Stimulated activated CD8-positive, alpha-beta memory T cell treated with anti-CD3 and anti-CD28 coated beads, Interleukin-12 subunit alpha, Interleukin-12 subunit beta, amount 100 ng/mL, for 4 hours (primary cell): ENCODE measurements at places on chromosomes 6 and 20.

DNA sequence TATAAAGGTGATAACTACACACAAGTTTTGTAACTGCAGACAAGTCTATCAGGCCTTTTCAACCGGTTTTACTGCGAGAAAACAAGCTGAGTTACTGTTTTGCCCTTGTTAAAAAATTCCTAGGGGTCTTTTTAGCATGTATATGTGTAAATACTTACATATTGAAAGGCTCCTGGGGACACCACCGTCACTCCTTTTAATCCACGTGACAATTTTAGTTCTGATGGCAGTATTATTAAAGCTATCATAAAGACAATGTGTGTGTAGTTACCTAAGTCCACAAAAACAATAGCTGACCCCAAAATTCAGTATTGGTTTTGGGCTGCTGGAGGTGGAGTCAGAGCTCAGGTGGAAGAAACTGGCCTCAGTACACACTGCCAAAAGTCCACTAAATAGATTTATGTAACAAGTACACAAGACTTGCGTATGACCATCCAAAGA is 41.3 kb upstream of the HFE start:
- no peak for DNase-seq

DNA sequence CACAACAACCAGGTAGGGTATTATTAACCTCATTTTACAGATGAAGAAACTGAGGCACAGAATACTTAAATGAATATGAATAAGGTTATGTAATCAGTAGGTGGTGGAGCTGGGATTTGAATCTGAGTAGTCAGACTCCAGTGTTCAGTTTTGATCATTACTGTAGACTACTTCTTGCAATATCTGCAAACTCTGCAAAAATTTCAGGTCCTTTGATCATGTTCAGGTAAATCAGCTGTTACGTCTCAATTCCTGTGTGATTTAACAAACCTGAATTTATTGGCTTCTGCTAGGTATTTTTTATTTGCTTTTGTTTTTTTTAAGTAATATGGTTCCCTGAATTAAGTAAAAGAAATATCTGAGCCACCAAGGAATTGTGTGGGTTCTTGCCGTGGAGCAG is 70.7 kb upstream of the NOTCH4 start:
- DNase-seq = no peak

DNA sequence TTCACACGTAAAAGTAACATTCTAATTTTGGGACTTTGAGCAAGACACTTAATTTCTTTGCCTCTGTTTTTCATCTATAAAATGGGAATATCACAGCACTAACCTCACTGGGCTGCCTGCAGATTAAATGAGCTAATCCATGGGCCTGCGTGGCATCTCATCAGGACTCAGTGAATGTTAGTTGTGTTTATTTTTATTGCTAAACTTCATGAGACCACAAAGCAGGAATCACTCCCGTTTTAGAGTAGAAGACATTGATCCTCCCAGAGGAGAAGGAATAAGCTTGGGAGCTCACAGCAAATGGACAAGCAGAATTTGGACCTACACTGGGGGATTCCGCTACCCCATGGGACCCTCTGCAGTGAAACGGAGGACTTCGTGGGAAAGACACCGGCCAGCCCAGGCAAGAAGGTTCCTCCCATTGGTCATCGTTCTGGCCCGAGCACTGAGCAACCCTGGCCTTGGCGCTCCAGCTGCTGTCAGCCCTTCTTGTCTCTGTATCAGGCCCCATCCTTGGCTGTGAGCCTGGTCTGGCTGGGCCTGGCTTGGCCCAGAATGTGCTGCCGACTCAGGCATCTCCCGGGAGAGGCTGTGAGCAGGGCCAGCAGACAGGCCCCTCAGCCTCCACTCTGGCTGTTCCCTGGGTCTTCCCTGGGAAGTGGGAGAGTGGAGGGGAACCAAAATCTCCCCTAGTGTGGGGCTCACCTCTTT is 79.8 kb downstream of the NFATC2 start:
- no peak for DNase-seq

DNA sequence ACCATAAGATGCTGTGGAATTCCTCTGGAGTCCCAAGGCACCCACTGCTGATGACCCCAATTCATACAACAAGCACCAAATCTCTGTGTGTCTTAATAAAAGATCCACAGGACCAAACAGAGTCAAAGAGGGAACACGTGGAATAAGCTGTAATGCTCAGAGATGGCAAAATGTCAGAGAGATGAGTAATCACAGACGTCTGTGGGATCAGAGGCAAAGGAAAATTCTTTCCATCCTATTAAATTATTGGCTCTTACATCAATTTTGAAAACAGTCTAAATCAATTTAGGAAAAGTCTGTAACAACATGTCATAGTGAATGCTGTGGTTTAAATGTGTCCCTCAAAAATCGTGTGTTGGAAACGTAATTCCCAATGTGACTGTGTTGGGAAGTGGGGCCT is 17.5 kb upstream of the SAMD3 start:
- DNase-seq = no peak

GRCh38 chr20:48793776-48794175 is 34.0 kb downstream of the PREX1 start:
- DNase-seq = no peak

DNA sequence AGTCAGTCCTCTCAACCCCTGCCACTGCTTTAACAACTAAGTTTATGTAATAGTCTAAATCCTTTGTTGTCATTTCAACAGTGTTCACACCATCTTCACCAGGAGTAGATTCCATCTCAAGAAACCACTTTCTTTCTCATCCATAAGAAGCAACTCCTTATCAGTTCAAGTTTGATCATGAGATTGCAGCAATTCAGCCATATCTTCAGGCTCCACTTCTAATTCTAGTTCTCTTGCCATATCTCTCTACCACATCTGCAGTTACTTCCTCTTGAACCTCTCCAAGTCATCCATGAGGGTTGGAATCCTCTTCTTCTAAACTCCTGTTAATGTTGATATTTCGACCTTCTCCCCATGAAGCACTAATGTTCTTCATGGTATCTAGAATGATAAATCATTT is 57.9 kb upstream of the FOXO3 start:
- no peak for DNase-seq

DNA sequence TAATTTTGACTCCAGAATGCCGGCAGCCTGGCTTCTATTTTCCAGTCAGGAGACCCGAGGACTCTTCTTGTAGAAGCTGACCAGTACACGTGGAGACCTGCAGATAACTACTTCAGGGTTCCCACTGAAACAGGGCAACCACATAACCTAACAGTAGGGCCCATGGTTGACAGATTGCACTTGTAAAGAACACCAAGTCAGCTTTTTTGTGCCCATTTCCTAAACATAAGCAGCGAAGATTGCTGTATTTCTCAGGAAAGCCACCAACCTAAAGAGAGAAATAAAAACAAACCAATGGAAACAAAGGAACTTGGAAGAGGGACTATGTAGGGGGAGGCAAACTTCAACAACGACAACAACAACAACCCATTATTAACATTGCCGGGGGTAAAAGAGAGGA is 50.1 kb upstream of the EDN3 start:
- DNase-seq = no peak

- peak; percentile 64 for DNase-seq
Observed at GRCh38 chr6:5260111-5260620, 584 bp downstream of the LYRM4 start.

- DNase-seq = no peak
Observed at GRCh38 chr6:47473791-47474346, 3.7 kb upstream of the CD2AP start.

GRCh38 chr6:34497411-34497810 is 31.5 kb downstream of the PACSIN1 start:
- DNase-seq = no peak

DNA sequence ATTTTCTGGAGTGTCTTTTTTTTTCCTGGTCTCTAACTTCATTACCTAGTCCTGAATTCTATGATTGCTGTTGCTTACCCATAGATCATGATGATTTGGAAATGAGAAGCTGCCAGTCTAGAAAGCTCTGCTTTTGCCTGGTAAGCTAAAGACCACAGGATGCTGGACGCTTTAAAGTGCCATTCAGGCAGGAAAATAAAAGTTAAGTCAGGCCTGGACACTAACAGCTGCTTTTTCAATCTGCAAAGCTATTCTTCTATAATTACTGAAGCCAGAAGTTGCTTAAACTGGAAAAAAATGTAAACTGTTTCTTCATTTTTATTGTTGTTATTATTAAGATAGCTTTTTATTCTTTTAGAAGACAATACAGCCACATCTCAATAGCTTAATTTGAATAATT is 129.8 kb upstream of the SPACA1 start:
- DNase-seq = no peak

GRCh38 chr6:149881066-149881766 is 16.7 kb downstream of the RAET1E start:
- no peak for DNase-seq

DNA sequence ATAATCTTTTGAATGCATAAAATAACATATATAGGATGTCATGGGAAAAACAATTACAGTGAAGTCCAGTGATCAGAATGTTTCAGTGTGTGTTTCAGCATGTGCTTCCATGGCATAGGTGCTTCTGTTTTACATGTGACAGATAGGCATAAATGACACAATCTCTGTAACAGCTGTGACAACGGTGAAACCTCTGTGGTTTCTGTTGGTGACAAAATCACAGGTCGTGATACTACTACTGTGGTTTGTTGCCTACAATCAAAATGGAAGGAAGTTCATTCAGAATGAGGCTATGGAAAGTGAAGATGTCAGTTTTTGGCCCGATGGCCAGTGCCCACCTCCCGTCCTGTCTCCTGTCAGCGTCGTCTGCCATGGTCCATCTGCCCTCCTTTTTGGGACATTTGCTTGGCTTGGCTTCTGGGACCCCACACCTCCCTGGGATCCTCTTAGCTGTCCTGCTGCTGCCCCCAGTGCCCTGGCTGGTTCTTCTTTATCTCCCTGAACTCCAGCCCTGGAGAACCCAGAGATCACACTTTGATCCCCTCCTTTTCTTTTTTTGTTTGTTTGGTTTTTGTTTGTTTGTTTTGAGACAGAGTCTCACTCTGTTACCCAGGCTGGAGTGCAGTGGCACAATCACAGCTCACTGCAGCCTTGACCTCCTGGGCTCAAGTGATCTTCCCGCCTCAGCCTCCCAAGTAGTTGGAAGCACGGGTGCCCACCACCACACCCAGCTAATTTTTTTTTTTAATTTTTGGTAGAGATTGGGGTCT is 79.3 kb upstream of the NAA20 start:
- DNase-seq = no peak

GRCh38 chr6:152398316-152398715 is 238.8 kb downstream of the SYNE1 start:
- no peak for DNase-seq

GRCh38 chr20:38547288-38548085 is 33.5 kb upstream of the ADIG start:
- DNase-seq = no peak

DNA sequence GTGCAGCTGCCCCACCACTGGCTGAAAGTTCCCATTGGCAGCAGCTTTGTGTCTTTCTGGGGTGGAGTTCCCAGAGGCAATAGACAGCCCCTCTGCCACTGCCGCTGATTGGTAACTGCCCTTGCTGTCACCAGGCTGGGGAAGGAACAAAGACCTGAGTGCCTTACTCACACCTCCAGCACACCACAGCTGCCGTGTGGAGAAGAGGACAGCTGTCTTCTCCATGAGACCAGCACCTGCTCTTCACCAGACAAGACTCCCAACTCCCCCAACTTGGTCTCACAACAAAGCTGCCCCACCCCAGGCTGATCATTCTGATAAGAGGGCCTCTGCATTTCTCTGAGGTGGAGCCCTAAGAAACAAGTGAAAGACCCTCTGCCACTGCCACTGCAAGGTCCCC is 39.7 kb upstream of the PTCHD4 start:
- DNase-seq = no peak

GRCh38 chr6:106005013-106005412 is 81.1 kb upstream of the PRDM1 start:
- no peak for DNase-seq

GRCh38 chr6:164108869-164109769 is 694.6 kb downstream of the QKI start:
- no peak for DNase-seq

DNA sequence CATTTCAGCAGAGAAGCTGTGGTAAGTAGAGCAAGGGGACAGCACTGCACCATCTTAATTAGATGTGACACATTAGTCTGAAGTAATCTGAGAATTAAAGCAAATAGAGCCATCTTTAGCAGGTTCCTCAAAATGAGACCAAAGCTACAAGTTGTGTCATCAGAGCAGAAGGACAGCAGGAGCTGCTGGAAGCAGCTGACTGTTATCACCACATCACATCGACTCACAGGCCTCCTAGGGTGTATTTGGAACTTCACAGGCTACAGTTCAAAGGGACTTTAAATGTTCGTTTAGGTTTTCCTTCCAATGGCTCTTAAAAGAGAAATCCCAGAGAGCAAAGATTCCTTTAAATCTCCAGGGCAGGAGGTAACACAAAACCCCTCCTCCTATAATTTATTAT is 69.5 kb downstream of the LCA5 start:
- DNase-seq = no peak

DNA sequence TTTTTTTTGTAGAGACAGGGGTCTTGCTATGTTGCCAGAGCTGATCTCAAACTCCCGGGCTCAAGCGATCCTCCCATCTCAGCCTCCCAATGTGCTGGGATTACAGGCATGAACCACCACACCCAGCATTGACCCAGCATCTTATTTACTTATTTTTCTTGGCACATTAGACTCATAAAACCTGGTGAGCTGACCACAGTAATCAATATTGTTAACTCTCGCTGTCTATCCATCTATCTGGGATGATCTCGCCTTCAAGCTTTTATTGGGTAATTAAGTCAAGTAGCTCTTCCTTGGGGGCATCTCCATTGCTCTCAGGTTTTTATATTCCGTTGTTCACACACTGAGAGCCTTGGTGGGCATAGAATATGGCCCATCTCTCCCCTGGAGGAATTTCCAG is 17.0 kb downstream of the PNPLA1 start:
- DNase-seq = no peak

DNA sequence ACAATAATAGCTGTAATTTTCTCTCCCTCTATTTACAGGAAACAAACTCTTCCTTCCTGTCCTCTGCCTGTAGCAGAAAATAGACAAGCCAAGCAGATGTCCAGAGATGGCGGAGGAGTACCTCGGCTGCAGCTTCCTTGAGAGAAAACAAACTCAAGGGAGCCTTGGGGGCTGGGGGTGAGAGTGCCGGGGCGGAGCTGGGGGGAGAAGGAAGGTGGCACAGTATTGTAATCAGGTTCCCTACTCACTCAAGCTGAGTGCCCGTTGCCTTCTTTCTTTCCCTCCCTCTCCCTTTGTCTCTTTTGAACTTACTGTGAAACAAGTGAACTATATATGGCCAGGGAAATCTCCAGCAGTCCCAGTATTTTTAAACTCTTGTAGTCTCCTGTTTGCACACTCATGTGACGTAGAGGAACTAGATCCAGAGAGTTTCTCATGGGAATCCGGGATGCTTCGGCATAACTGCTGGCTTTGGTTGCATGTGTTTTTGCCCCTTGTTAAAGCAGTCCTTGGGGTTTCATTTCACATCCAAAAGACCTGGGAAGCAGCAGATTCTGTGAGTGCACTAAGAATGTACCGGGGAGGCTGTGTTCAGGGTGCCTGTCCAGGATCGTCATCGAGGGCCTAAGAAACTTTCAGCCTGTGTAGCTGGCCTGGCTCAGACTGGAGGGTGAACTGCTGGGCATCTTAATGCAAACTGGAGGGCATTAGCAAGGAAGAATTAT is 44.6 kb upstream of the HDDC2 start:
- no peak for DNase-seq
